ENCODE measurements at places on chromosomes 7 and 10. TPM values are rescaled to one million over a fixed set of nuclear protein-coding genes. Genes with fewer than 3 reads are reported as not detected.
A peak's percentile ranks its signal among the peaks of the same experiment; 100 is the strongest.

The CNPY1 gene
- total RNA-seq, result not detected

The SFTPA1 gene
- total RNA-seq, result not detected

DNA sequence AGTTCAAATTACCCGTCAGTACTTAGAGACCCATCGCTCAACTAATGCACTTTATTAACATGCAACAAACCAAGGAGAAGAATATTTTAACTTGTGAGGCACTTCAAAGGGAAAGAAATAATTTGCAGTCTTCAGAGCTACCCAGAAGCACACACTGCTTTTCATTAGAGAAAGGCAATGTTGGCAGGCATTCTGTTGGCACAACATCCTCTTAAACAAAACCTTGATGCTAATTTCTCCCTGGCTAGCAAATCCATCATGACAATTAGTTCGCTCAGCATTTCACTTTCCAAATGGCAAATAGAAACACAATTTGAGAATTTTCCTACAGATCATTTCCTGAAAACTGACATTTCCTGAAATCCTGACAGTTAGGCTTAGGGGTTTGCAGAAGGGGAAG lies 155.6 kb upstream of the FAM13C start:
- no peak overlapping the region for H3K4me3 ChIP-seq
- H3K4me1 ChIP-seq, result no peaks in the 10 kb centered on the region
- H3K27me3 ChIP-seq, result no peaks in the 10 kb centered on the region
- H3K36me3 ChIP-seq, result no peaks in the 10 kb centered on the region
- H3K27ac ChIP-seq, result no peak overlapping the region

GRCh38 chr7:64869912-64870562 lies 33.0 kb upstream of the ZNF273 start:
- no peaks in the 10 kb centered on the region for H3K4me1 ChIP-seq
- no peak overlapping the region for H3K4me3 ChIP-seq
- no peak overlapping the region for H3K27ac ChIP-seq

- no peak overlapping the region for H3K4me3 ChIP-seq
- no peaks in the 10 kb centered on the region for H3K4me1 ChIP-seq
- DNase-seq, result no peak
Measured at GRCh38 chr10:132106431-132106830, 40.7 kb downstream of the JAKMIP3 start.

- H3K36me3 ChIP-seq, result no peaks in the 10 kb centered on the region
- peaks cover 12% of the 10 kb centered on the region for H3K4me1 ChIP-seq
- DNase-seq, result peak; percentile 80
- H3K27ac ChIP-seq, result no peak overlapping the region
- no peaks in the 10 kb centered on the region for H3K27me3 ChIP-seq
Measured at GRCh38 chr7:93949423-93949822, 27.9 kb downstream of the GNG11 start.

GRCh38 chr10:119090026-119090795 lies 9.6 kb upstream of the EIF3A start:
- DNase-seq, result no peak
- H3K4me3 ChIP-seq, result no peak overlapping the region
- no peaks in the 10 kb centered on the region for H3K36me3 ChIP-seq
- H3K27ac ChIP-seq, result no peak overlapping the region

GRCh38 chr7:48962821-48963505 lies 38.6 kb downstream of the CDC14C start:
- DNase-seq, result peak; percentile 84
- H3K27me3 ChIP-seq, result no peaks in the 10 kb centered on the region
- H3K4me1 ChIP-seq, result no peaks in the 10 kb centered on the region
- no peak overlapping the region for H3K4me3 ChIP-seq
- H3K27ac ChIP-seq, result no peak overlapping the region

The AKR1C1 gene
- 72.2 TPM for total RNA-seq

- H3K4me1 ChIP-seq, result no peaks in the 10 kb centered on the region
- DNase-seq, result peak; percentile 46
- no peaks in the 10 kb centered on the region for H3K27me3 ChIP-seq
Measured at GRCh38 chr7:109901926-109902325, 1189.0 kb upstream of the LRRN3 start.

The CUZD1 gene
- total RNA-seq, result 0.50 TPM

GRCh38 chr7:81081616-81082015 lies 162.8 kb upstream of the SEMA3C start:
- no peaks in the 10 kb centered on the region for H3K36me3 ChIP-seq
- H3K4me1 ChIP-seq, result no peaks in the 10 kb centered on the region
- no peak overlapping the region for H3K4me3 ChIP-seq
- H3K27ac ChIP-seq, result no peak overlapping the region

The HYAL4 gene
- total RNA-seq, result not detected

The SPRN gene
- under 0.01 TPM for total RNA-seq

- no peaks in the 10 kb centered on the region for H3K36me3 ChIP-seq
- no peaks in the 10 kb centered on the region for H3K4me1 ChIP-seq
- DNase-seq, result no peak
- H3K27me3 ChIP-seq, result no peaks in the 10 kb centered on the region
- no peak overlapping the region for H3K4me3 ChIP-seq
Measured at GRCh38 chr10:3668966-3669330, 116.1 kb downstream of the KLF6 start.

DNA sequence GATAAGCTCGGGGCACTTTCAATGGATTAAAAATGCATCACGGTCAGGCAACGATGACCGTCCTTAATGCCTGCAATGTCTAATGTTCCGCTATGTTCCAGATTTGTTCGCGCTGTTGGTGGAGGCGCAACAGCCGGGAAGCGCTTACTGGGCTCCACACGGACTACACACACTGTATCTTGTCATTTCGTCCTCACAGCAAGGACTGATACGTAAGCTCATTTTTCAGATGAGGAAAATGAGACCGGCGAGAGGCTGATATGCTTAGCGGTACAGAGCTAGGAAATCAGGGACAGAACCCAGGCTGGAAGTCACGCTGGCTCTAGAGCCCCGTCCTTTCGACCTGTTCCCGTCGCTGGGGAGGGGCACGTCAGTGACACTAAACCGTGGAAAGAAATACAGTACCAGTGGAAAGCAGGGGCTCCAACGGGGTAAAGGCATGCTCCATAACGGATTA lies 670 bp downstream of the TPK1 start:
- H3K27ac ChIP-seq, result peak overlapping the region; percentile 61
- peaks cover 6% of the 10 kb centered on the region for H3K4me1 ChIP-seq
- H3K4me3 ChIP-seq, result peak overlapping the region; percentile 86
- no peaks in the 10 kb centered on the region for H3K36me3 ChIP-seq
- H3K27me3 ChIP-seq, result no peaks in the 10 kb centered on the region

The PSD gene
- total RNA-seq, result 5.3 TPM

The IGF2BP3 gene
- total RNA-seq, result 4.3 TPM

GRCh38 chr7:45089341-45089891 lies 647 bp upstream of the NACAD start:
- peak; percentile 50 for DNase-seq
- peak overlapping the region; percentile 55 for H3K4me3 ChIP-seq
- no peaks in the 10 kb centered on the region for H3K36me3 ChIP-seq
- peaks cover 3% of the 10 kb centered on the region for H3K27me3 ChIP-seq
- no peak overlapping the region for H3K27ac ChIP-seq

DNA sequence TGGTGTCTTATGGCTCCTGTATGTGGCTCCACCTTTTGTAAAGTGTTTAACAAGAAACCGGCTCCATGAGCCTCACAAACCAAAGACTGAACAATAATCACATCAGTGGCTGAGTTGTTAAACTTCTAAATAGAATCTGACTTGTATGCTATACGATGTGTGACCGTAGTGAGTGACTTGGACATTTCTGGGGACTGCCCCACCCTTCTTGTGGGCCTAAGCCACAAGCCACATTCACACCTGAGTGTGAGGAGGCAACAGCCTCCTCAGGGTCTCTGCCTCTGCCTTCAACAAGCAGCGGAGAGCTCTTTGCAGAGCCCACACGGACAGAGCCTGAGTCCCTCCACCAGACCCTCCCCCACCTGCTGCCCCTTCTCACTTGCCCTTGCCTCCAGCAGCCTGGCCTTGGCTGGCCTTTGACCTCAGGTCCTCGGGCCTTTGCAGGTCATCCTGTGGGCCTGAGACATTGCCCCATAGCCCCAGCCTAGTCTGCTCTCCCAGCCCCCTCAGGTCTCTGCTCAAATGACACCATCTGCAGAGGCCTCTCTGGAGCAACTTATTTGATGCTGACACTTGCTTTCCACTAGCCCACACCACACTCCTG lies 156.8 kb upstream of the TNS3 start:
- H3K27me3 ChIP-seq, result peaks cover 3% of the 10 kb centered on the region
- DNase-seq, result no peak
- H3K4me1 ChIP-seq, result no peaks in the 10 kb centered on the region
- no peak overlapping the region for H3K4me3 ChIP-seq

DNA sequence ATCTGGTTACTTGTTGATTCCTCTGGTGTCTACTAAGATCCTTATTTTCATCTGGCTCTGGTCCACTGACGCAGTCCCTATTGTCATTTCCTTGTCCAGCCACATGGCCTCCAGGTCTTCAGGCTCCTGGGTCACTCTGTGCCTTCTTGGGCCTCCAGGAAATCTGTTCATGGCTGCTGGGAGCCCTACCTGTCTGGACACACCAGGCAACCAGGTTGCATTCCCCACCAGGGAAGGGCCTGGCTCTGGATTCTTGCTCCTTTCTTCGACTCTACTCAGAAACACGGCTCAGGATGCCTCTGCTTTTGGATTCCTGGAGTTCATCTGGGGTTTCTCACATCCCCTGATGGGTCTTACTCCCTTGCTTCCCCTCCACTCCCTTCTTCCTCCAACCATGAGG lies 8.0 kb upstream of the PPIF start:
- H3K27ac ChIP-seq, result no peak overlapping the region
- H3K36me3 ChIP-seq, result no peaks in the 10 kb centered on the region
- no peaks in the 10 kb centered on the region for H3K27me3 ChIP-seq
- H3K4me3 ChIP-seq, result no peak overlapping the region
- peaks cover 2% of the 10 kb centered on the region for H3K4me1 ChIP-seq

DNA sequence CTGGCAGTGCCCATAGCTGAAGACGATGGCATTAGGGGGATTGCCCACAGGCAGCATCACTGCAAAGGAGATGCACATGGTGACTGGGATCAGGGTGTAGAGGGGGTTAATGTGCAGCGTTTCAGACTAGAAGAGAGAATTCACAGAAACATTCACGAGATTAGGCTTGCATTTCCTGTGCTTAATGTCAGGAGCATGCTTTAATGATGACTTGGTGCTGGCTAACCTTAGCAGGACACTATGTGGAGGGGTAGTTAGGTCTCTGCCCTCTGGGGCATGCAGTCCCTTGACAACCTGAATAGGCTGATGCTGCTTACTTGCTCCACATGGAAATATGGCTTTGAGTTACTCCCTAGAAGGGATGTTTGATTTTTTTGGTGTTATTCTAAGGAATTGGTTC lies 21.8 kb downstream of the STMP1 start:
- peaks cover 8% of the 10 kb centered on the region for H3K36me3 ChIP-seq
- H3K27ac ChIP-seq, result no peak overlapping the region
- peak; percentile 65 for DNase-seq

The HOXA7 gene
- total RNA-seq, result 1.2 TPM

GRCh38 chr10:107924458-107924857 lies 760.0 kb upstream of the SORCS1 start:
- H3K4me1 ChIP-seq, result no peaks in the 10 kb centered on the region
- no peak for DNase-seq
- no peak overlapping the region for H3K27ac ChIP-seq
- H3K4me3 ChIP-seq, result no peak overlapping the region

GRCh38 chr7:99243751-99244337 lies 28.8 kb upstream of the MYH16 start:
- H3K4me1 ChIP-seq, result peaks cover 2% of the 10 kb centered on the region
- peaks cover 6% of the 10 kb centered on the region for H3K27me3 ChIP-seq
- no peak for DNase-seq
- H3K4me3 ChIP-seq, result no peak overlapping the region
- no peaks in the 10 kb centered on the region for H3K36me3 ChIP-seq

DNA sequence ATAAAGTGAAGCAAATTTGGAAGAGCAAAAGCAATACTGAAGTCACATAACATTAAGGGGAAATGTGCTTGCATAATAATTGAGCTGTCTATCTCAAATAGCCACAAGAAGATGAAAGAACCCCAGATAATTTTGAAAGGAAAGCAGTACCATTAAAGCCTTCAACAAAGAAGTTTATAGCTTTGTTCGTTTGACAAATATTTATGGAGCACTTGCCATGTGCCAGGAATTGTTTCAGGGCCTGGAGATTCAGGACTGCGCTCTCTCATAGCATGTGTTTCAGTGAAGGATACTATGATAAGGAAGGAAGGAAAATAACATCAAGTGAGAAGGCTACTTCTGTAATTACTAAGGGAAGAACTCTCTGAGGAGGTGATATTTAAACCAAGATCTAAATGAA lies 212.3 kb upstream of the CSTF2T start:
- no peaks in the 10 kb centered on the region for H3K27me3 ChIP-seq
- H3K27ac ChIP-seq, result no peak overlapping the region
- H3K36me3 ChIP-seq, result no peaks in the 10 kb centered on the region
- no peak overlapping the region for H3K4me3 ChIP-seq
- DNase-seq, result no peak

DNA sequence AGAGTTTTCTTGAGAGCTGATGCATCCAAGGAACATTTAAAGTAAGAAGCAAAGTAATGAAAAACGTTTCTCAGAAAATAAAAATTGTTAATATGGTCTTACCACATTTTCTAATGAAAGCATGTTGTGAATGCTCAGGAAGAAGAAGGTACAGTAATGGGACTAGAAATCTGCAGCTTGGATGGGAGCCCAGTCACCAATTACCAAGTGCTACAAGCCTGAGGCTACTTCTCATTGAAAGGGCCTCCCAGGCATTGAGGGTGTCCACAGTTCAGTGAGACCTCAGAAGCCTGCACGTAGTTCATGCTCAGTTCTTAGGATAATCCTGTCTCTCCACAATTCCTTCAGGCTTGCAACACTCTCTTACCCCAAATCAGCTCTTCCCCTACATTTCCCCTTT lies 17.6 kb downstream of the PTN start:
- H3K4me1 ChIP-seq, result no peaks in the 10 kb centered on the region
- no peak for DNase-seq
- H3K4me3 ChIP-seq, result no peak overlapping the region
- no peaks in the 10 kb centered on the region for H3K36me3 ChIP-seq

The HOXA9 gene
- under 0.01 TPM for total RNA-seq

DNA sequence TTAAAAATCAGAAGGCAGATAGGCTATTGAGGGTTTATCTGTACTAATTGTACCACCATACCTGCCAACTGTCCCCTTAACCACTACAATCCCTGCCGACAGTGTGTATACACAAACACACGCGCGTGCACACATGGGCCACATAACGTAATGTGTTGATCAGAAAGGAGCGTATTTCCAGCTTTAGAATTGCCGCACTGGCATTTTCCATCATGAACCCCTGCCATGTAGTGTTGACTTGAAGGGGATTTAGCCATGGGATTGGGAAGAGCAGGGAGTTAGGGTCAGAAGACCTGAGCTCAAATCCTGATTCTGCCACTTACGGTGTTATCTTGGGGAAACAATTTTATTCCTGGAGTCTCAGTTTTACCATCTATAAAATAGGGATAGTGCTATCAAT lies 158.9 kb downstream of the TCF7L2 start:
- H3K4me1 ChIP-seq, result peaks cover 2% of the 10 kb centered on the region
- no peak for DNase-seq
- no peak overlapping the region for H3K27ac ChIP-seq
- no peak overlapping the region for H3K4me3 ChIP-seq
- no peaks in the 10 kb centered on the region for H3K27me3 ChIP-seq

The CHAT gene
- not detected for total RNA-seq

Data from fibroblast of lung (primary cell).